ENCODE measurements at places on chromosomes 2 and 18.

GRCh38 chr2:30149513-30149912 lies 2.7 kb downstream of the YPEL5 start:
- DNase-seq, result no peak

GRCh38 chr2:1032030-1032429 lies 81.4 kb downstream of the SNTG2 start:
- DNase-seq, result no peak

GRCh38 chr2:66699793-66700676 lies 265.1 kb downstream of the MEIS1 start:
- no peak for DNase-seq

- no peak for DNase-seq
These were observed 36.7 kb downstream of the DYNC1I2 start for GRCh38 chr2:171723716-171724683.

DNA sequence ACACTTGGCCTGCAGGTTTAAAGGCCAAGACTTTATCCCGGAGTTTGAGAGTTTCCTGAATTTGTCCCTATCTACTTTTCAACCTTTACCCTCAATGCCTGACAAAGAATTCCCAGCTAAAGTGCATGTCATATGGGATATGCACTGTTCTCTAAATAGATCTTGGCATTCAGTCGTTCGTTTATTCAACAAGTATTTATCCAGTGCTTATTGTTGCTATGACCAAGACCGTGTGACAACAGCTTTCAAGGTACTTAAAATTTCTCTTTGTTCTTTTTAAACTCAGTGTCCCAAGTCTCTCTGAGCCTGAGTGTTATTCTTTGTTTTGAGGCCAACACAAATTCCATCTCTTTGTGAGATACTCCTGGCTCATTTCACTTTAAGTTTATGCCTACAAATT lies 133.4 kb downstream of the RGPD3 start:
- DNase-seq, result no peak

- DNase-seq, result no peak
These were observed 249.6 kb downstream of the MTX2 start for GRCh38 chr2:176518823-176519222.

DNA sequence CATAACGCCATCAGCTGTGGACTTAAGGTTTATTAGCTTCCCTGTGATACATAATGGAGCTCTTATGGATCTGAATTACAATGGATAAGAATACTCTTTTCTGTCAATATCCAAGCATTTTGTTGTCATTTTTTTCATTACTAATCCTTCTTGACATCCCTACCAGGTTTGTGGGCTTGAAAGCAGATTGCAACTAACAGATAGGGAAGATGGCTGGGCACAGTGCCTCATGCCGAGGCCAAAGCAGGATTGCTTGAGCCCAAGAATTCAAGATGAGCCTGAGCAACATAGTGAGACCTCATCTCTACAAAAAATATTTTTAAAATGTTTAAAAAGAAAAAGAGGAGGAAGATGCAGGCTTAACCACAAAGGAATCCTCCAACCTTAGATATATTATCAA lies 42.4 kb downstream of the ASXL2 start:
- no peak for DNase-seq

DNA sequence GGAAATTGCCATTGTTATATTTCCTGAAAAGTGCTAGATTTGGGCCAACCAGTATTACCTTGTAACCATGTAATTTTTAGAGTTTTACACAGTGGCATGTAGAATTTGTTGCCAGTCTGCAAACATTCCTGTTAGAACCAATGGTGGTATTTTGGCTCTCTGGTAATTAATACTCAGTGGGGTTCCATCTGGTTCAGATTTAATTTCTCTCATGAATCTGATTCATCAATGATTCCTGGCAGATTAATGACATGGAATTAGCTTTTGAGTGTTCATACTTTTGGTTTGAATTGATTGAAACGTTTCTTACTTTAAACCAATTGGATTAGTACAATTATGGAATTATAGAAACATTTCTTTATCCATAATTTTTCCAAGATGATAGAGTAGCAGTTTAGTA lies 93.2 kb downstream of the MC4R start:
- DNase-seq, result no peak

- DNase-seq, result peak; percentile 77
These were observed 187.5 kb upstream of the CRIM1 start for GRCh38 chr2:36168115-36168514.

GRCh38 chr2:165191096-165191728 lies 12.6 kb downstream of the SCN3A start:
- DNase-seq, result no peak

- DNase-seq, result peak; percentile 54
These were observed 1.0 kb upstream of the ZNF532 start for GRCh38 chr18:58863539-58864145.

GRCh38 chr18:47817795-47818077 lies 112.7 kb downstream of the SMAD2 start:
- no peak for DNase-seq

DNA sequence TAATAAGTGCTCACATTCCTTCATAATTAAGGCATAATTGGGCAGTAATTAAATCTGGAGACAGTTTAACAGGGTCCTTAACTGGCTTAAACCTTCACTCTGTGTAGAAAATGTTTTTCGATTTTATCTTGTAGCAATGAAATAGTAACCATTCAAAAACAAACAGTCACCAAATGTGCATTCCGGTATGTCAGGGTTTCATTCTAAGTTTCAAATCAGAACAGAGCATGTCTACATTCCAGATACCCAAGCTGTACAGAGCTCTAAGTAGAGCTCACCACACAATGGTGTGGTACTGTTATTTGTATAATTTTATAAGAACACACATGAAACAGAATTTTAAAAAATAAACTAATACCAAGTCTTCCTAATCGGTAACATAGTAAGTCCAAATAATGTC lies 52.6 kb downstream of the SMAD2 start:
- DNase-seq, result no peak

DNA sequence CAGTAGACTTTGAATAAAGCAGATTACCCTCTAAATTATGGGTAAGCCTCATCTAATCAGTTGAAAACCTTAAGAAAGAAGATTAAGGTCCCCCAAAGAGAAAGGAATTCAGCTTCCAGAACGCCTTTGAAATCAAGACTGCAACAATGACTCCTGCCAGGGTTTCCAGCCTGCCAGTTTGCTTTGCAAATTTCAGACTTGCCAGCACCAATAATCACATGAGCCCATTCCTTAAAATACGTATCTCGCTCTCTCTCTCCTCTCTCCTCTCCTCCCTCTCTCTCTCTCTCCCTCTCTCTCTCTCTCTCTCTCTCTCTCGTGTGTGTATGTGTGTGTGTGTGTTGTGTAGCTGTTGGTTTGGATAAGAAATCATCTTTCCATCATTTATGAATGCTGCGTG lies 184.2 kb downstream of the PDE1A start:
- DNase-seq, result no peak

DNA sequence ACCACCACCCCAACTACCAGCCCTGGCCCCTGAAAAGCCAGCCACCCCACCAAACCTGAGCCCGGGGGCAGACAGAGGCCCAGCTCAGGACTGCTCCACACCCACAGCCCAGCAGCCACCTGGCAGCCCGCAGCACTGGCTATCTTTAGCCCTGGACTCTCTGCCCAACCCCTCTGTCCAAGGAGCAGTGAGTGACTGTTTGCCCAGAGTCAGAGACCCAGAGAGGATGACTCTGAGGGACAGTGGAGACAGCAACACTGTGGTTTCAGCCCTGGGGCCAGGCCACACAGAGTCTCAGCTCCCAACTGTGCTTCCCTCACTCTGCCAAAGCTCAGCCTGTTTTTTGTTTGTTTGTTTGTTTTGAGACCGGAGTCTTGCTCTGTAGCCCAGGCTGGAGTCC lies 32.6 kb downstream of the BIN1 start:
- DNase-seq, result no peak

DNA sequence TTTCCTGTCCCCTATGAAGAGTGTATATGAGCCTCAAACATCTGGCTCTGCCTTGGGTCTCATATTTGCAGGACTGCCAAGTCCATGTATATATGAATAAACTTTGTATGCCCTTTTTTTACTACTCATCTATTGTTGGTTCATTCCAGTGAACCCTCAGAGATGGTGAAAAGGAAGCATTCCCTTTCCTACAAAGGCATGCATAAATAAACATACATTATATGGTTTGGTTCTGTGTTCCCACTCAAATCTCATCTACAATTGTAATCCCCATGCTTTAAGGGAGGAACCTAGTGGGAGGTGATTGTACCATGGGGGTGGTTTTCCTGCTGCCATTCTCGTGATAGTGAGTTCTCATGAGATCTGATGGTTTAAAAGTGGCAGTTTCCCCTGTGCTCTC lies 534.2 kb downstream of the SPAG16 start:
- DNase-seq, result no peak

GRCh38 chr2:240701736-240702639 lies 10.3 kb downstream of the AQP12A start:
- no peak for DNase-seq

DNA sequence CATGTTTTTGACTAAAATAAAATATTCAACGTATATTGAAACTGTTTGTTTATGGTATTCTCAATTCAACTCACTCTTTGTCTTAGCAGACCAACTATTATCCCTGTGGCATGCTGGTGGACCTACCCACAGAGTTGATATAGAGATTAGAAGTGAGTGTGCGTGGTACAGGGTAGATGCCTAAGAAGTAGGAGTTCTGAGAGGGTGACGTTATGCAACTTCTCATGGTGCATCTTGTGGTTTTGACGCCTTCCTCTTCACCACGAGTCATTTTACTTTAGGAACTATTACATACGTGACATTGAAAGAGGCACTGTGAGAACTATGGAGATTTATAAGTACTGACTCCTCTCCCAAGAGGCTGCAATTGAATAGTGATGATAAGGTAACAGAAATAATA lies 26.6 kb upstream of the NAPG start:
- peak; percentile 81 for DNase-seq

GRCh38 chr2:41038408-41038807 lies 586.5 kb upstream of the SLC8A1 start:
- DNase-seq, result no peak

DNA sequence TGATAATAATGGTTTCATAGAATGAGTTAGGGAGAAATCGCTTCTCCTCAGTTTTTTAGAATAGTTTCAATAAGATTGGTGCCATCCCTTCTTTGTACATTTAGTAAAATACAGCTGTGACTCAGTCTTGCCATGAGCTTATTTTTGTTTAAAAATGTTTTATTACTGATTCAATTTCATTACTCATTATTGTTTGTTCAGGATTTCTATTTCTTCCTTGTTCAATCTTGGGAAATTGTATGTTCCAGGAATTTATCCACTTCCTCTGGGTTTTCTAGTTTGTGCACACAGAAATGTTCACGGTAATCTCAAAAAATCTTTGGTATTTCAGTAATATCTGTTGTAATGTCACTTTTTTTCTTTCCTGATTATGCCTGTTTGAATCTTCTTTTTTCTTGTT lies 371.5 kb upstream of the SETBP1 start:
- no peak for DNase-seq

DNA sequence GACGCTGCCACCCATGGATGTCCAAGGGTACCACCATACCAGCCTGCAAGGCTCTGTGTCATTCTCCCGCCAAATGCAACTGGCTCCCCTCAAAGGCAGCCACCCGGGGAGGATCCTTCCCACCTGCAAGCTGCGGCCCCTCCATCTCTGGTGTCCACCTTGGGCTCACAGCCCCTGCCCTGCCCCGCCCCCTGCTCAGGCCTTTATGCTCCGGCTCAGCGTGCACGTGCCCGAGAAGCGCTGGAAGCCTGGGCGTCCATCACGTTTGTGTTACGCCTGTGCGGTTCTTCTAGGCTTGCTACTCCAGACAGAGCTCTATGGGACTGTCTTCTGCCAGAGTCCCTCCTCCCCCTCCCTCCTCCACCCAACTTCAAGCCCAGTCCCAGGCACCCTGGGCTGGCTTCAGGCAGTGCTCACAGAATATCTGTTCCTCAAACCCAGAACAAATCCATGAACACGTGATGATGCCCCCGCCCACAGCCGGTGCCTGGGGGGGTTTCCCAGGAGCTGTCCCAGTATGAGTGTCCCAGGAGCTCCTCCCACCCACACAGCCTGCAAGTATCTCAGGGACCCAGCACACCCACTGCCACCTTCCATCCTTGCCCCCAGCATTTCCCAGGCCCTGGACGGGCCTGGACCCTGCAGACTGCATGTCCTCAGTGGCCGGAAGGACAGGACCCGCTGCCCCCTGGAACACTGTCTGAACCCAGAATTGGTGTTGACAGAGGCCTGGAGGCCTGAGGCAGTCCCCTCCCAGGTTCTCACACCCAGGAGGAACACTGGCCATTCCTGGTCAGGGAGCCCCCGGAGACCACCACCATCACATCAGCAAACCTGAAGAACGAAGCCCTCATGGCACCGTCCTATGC lies 30.3 kb downstream of the KIF1A start:
- DNase-seq, result peak; percentile 33

DNA sequence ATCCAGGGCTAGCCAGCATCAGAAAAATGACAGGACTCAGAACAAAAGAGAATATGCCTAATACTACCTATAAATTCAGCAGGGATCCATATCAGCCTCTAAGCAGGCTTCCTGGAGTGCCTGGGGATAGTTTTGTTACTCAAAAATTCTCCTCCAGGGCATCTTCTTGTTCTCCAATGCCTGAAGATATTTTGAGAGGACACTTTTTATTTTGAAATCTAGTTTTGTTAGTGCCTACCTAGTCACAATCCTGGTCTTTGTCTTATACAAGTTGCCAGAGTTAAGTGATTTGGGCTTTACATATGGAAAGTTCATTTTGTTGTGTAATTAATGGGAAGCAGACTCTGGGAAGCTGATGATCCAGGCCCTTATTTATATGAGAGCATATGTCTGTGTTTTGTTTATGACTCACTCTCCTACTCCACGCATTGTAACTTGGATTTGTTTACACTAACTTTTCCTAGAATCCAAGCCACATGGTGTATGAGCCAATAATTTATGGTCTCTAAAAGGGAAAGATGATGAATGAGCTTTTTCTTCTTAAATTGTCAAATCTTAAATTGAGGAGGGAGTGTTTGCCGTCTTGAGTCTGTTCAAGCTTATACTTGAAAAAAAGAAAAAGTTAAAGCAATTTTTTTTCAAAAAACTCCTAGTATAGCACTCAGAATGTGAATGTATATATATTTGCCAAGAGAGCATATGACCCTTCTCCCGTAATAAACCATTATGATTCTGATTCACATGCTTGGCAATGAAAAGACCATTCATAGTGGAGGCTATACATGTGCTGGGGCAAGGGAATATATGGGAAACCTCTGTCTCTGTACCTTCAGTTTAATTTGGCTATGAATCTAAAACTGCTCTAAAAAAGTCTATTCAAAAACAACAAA lies 370.3 kb downstream of the SETBP1 start:
- no peak for DNase-seq

DNA sequence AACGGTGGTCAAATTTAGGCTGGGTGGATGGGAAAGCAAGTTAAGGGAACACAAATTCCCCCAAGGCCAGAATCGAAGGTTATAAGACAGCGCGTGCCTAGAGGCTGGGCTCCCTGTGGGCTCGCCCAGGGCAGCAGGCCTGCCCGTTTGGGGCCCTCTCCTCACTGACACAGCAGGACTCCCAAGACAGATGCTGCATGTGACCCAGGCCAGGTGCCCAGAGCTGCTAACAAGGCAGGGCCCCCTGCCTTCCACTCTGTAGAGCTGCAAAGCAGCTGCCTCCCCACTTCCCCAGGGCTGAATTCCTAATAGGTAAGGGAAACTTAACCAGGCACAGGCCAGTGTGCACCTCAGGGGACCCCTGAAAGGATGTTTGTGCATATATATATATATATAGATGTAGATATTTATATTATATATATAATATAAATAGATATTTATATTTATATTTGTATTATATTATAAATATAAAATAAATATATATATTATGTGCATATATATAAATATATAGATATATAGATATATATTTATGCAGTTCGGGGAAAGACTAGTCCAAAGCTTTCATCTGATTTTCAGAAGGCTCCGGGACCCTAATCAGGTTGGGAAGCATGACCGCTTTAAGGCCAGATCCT lies 43.7 kb downstream of the TMEM37 start:
- DNase-seq, result no peak

- no peak for DNase-seq
These were observed 1344.2 kb downstream of the LRP1B start for GRCh38 chr2:140786585-140786984.

Measured in suppressor macrophage treated with lipopolysaccharide for 4 hours (primary cell).